ENCODE measurements at places on chromosomes 1 and 21.

DNA sequence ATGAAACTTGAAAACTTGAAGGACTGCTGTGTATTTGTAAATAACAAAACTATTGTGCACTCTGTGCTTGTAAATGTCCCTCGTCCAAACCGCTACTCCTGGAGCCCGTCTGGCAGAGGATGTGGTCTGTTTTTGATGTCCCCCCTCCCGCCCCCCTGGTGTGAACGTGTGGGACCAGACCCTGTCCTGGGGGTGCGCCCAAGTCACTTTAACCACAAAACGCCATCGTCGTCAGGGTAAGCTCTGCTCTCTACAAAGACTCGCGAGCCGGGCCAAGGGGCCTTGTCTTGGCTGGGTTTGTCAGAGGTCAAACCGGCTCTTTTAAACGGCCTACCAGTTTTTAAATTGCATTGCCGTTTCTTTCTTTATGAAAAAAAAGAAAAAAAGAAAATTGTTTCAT is 87.4 kb upstream of the TMEM51 start:
- no peak for DNase-seq

DNA sequence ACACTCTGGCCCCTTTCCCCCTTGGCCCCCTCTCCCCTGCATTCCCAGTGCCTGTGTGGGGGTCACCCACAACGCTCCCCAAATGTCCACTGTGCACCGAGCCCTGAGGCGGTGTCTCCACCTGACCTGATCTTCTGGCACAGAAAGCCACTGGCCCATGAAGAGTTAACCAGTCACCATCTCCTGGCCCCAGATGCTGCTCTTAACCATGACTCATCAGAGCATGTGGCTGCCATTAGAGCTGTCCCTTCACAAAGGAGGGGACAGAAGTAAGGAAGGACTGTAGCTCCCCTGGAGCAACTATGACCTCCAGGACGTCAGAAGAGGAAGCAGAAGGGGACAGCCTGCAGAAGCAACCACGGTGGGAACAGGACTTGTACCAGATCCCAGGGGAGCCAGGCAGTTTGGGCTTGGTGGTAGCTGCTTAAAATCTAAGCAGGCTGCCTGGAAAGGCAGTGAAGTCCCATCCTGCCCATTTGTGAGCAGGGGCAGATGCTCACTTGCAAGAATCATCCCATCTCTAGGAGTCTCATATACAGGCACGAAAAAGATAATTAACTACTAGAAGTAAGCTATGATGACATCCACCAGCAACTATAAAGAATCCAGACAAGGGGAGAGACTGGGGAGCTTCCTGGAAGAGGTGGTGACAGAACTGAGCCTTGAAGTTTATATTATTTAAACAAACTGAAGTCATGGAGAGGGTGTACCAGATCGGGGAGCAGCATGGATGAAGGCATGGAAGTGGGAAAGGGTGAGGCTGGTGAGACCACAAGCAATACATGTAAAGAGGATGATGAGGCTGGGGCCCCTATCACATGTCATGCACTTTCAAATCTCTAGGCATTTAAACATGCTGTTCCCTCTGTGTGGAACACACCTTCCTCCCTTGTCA is 1.1 kb upstream of the TTC39A start:
- no peak for DNase-seq

GRCh38 chr1:212743901-212744475 is 44.3 kb upstream of the BATF3 start:
- DNase-seq: peak; percentile 41

DNA sequence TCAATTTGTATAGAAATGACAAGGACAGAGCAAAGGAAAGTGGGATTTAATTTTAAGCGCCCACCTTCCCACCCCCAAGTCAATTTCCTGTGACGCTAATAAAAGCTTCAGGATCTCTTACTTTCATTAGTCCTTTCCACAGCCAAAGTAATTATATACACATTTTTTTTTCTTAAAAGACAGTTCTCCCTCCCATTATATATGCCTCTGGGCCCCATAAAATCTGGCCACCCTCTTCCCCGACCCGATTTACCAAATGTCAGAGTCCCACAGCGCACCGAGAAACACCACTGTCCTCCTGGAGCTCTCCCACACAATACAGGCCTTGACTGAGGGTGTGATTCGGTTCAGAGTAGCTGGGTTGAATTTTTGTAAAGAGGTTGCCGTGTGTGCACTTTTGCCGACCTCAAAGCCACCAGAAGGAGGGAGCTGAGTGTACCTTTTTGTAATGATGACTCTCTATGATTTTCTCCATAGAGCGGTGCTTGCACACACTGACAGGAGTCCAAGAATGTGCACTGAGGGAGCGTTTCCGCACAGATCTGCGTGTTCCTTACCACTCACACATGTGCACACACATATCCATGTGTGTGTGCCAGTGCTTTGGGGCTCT is 26.2 kb upstream of the IL10 start:
- DNase-seq: no peak

GRCh38 chr1:93735722-93736121 is 54.1 kb upstream of the BCAR3 start:
- DNase-seq: no peak

DNA sequence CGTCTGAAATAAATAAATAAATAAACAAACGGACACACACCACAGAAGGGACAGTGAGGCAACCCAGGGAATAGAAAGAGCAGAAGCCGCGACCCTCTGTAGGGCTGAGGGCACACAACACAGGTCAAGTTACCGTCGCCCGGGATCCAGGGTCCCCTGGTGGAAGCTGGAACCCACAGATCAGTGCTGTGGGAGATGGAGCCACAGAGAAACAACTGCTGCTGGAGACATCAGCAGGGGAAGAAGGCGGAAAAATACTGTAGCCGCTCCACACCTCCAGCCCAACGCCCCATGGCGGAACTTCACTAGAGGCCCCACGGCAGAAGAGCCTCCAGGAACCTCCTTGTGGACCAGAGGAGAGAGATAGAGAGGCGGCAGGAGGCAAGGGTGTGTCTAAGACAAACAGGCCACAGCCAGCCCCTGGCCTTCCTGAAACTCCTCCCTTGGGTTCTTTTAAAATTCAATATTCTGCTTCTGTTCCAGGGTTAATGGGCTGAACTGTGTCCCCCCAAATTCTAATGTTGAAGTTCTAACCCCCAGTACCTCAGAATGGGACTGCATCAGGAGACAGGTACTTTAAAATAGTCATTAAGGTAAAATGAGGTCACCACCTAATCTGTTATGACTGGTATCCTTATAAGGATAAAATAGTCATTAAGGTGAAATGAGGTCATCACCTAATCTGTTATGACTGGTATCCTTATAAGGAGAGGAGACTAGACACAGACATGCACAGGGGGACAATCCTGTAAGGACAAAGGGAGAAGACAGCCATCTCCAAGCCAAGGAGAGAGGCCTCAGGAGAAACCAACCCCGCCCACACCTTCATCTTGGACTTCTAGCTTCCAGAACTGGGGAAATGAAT is 7.7 kb upstream of the HLCS start:
- no peak for DNase-seq

DNA sequence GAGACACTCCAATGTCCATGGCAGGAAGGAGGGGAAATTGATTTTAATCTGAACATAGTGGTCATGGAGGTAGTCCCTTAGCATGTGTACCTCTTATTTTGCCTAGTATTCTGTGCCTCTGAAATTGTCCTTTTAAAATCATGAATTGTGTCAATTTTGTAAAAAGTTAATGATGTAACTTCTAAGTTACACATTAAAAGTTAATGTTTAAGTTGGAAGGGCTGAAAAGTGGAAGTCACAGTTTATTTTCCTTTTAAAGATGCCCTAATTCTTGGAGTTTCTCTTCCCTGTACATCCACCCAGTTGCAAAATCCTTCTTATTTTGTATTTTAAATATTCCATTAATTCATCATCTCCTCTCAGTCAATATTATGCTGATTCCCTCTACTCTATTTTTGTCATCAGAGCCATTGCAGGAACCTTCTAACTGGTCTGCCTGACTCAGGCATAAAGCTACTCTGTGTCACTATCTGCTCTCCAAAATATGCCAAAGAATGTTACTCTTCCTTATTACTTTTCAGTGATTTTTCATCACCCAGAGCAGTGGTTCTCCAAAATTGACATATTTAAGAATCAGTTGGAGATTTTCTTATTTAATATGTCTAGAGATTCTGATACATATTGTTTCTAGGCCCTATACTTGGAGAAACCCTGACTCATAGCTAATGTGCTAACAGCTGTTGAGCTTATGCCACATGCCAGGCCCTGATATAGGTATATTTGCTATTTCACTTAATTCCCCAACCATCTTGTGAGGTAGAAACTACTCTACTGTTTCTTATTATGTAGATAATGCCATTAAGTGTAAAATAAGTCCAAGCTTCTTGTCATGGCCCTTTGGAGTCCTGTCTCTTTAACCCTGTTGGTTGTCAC is 5.1 kb downstream of the HOOK1 start:
- DNase-seq: no peak

- DNase-seq: no peak
These were observed 134.2 kb downstream of the ROR1 start for GRCh38 chr1:63908016-63908415.

GRCh38 chr1:24735509-24736375 is 9.5 kb upstream of the CLIC4 start:
- no peak for DNase-seq

DNA sequence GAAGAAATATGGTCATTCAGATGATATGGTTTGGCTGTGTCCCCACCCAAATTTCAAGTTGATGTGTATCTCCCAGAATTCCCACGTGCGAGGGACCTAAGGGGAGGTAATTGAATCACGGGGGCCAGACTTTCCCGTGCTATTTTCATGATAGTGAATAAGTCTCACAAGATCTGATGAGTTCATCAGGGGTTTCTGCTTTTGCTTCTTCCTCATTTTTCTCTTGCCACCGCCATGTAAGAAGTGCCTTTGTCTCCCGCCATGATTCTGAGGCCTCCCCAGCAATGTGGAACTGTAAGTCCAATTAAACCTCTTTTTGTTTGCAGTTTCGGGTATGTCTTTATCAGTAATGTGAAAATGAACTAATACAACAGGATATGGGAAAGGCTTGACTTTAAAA is 1.4 kb upstream of the DPM3 start:
- no peak for DNase-seq

- no peak for DNase-seq
These were observed 14.3 kb downstream of the FBXO28 start for GRCh38 chr1:224127925-224128819.

Measured in CD4-positive, alpha-beta T cell treated with Interleukin-6 for 4 hours (primary cell).